ENCODE measurements at places on chromosomes 6 and 20.

- no peak for DNase-seq
Observed at GRCh38 chr6:38078671-38079070, 259.1 kb downstream of the ZFAND3 start.

DNA sequence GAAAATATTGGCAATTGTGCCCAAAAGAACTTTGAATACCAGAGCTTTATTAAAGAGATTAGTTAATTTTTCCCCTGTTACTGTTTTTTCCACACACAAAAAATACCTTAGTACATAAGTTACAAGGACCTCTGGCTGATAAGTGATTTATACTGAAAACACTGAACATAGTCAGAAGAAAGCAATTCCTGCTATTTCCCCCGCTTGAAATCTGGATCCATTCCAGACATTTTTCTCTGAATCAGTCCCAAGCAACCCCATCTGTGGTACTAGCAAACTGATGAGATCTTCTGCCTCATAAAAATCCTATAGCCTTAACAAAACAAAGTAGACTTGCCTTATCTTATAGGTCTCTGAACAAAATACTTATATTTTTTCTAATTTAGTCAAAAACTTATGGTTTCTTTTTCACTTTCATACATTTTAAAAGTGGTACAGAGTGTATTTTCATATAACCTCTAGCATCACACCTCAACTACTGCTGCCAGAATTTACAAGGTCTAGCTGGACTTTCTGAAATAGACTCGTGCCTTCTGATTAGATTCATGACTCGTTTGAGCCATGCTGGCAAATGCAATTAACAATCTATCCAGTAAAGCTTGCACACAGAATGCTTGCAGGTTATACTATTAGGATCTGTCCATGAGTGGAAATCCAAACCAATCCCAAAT, 111.9 kb downstream of the TBX18 start:
- DNase-seq, result peak; percentile 85

GRCh38 chr20:62739067-62739466, 30.4 kb downstream of the NTSR1 start:
- DNase-seq, result no peak

- DNase-seq, result no peak
Observed at GRCh38 chr6:169838346-169839028, 87.1 kb downstream of the ERMARD start.

GRCh38 chr6:156262014-156262413, 515.2 kb upstream of the ARID1B start:
- no peak for DNase-seq

DNA sequence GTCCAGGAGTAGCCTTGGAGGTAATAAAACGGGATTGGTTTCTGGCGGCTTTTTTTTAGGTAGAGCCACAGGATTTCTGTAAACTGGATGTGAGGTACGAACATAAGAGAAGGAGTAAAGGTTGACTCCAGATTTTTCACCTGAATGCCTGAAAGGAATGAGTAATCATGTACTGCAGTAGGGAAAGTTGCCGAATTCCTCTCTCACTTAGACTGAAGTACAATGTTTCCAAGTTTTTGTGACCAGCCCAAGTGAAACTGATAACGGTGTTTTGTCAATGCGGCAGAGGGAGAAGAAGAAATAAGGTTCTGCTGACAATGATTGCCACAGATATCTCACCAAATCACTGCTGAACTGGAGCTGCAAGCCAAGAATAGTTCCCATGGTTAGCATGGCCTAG, 75.0 kb downstream of the VTA1 start:
- DNase-seq, result no peak

DNA sequence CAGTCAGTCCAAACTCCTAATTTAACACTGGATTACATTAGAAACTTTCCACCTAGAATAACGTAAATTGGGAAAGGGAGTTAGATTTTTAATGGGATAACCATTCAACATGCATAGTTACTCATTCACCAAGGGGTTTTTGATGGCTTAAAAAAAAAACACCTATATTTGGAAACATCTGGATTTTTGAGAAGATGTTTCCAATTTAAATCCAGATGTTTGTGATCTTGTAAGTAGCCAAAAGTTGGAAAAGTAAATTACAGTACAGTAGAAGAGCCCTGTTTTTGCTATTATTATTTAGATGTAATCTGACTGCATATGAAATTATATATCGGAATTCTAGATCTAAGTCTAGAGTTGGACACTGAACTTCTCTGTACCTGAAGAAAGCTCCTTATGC, 478.2 kb downstream of the CD83 start:
- no peak for DNase-seq

DNA sequence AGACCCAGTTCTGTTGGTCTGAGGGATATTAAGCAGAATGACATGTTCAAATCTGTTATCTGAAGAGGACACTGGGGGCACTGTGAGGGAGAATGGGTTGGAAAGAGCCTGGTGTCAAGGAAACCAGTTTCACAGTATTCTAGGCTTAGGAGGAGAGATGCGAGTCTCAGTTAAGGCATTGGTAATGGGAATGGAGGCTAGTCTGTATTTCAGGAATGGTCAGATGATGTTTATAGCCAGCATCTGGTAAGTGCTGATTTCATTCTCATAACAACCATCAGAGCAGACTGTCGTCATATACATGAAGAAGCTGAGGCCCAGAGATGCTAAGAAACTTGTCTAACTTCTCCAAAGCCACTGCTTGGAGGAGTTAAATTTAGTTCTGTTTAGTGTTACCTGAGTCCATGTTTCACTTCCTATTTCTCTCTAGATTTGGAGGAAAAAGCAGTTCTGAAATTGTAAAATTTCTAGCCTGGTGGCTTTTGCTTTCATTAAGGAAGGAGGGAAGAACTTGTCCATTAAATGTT, 242.0 kb downstream of the ARID1B start:
- no peak for DNase-seq

DNA sequence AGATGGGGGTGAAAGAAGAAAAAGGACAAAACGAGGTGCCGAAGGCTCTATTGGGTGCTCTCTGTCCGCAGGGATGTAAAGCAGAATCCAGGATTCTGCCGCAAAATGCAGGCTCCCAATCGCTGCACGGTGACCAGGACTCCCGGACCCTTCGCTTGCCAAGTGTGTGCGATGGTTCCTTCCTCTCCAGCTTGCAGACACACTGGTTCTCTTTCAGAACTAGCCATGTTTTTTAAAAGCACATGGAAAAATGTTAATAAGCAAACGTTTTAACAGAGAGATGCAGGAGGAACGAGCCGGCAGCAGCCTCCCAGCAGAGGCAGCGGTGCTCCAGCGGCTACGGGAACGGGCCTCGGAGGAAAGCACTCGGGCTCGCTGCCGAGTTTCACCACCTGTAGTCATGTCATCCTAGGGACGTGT, 59.6 kb downstream of the ZNF831 start:
- no peak for DNase-seq

- no peak for DNase-seq
Observed at GRCh38 chr6:162032620-162033019, 694.9 kb downstream of the PRKN start.

- DNase-seq, result no peak
Observed at GRCh38 chr6:1767481-1768246, 157.9 kb downstream of the FOXC1 start.

DNA sequence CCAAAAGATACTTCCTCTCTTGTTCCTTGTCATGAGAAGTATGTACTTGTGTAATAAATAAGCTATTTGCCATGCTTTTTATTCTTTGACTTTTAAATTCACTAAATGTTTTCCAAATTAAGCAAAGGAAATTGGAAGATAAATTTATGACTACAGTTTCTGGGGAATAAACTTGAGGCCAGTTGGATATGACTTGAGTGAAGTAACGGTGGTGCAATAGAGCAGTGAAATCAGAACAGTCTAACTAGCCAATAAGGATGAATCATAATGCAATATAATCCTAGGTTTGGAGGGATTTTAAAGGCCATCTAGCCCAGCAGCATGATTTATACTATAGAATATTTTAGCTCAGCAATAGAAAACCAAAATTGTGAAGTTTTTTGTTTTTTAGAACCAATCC, 183.8 kb upstream of the TCF21 start:
- peak; percentile 62 for DNase-seq

GRCh38 chr20:7624886-7625285, 315.4 kb downstream of the HAO1 start:
- DNase-seq, result no peak

- DNase-seq, result no peak
Observed at GRCh38 chr20:7695051-7695495, 245.2 kb downstream of the HAO1 start.

DNA sequence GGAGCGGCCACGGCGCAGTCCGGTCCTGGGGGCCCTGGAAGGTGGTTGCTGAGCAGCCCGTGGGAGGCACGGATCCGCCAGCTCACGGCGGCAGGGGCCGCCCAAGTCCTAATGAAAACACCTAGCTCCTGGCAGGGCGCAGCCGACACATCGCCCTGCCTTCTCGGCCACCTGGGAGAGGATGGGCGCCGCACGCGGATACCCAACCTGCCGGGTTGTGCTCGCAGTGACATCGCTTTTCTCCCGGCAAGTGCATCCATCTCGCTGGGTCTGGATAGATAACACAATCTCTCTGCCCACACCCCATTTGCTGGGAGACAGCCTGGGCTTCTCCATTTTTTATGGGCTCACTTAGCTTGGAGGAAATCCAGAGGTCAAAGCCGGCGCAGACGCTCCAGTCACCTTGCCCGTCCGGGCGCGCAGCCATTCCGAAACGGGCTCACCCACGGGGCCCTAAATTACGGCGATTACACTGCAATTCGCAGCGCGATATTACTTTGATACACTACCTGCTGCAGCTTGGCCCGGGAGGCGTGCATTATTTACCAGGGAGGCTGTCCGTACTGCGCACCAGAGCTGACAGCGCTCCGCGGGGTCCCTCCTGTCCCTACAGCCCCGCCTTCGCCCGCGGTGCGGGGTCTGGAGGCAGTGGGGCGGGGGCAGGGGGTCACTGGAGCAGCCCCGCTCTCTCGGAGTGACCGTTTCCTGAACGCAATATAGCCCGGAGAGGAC, 36.2 kb upstream of the CCDC167 start:
- no peak for DNase-seq

GRCh38 chr6:166862287-166862977, 93.9 kb downstream of the RNASET2 start:
- DNase-seq, result no peak

DNA sequence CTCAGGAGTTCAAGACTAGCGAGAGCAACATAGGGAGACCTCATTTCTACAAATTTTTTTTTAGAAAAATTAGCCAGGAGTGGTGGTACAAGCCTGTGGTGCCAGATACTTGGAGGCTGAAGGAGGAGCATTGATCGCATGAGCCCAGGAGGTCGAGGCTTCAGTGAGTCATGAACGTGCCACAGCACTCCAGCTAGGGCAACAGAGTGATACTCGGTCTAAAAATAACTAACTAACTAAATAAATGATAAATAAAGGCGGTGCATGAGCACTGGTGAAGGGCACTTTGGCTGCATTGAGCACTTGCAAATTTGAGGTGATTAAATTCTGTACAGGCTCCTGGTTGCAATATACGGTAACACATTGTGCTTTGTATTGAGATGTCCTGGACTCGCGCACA, 13.5 kb downstream of the HLA-A start:
- no peak for DNase-seq

DNA sequence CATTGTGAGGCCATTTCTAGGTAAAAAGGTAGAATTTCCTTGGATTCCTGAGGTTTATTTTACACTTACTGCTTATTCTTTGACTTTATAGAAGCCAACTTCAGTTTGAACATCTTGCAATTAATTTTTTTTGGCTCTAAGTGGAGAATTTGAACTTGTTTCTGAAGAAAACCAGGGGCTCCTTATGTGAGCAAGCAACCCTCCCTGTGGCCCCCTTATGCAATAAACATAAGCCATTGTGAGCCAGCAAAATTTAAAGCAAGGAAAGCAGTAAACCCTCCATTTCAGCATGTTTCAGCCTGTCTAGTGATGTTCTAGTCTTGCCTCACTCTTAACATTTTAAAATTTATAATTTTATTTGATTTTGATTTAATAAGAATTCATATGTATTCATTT, 5.6 kb downstream of the HLA-F start:
- DNase-seq, result no peak

DNA sequence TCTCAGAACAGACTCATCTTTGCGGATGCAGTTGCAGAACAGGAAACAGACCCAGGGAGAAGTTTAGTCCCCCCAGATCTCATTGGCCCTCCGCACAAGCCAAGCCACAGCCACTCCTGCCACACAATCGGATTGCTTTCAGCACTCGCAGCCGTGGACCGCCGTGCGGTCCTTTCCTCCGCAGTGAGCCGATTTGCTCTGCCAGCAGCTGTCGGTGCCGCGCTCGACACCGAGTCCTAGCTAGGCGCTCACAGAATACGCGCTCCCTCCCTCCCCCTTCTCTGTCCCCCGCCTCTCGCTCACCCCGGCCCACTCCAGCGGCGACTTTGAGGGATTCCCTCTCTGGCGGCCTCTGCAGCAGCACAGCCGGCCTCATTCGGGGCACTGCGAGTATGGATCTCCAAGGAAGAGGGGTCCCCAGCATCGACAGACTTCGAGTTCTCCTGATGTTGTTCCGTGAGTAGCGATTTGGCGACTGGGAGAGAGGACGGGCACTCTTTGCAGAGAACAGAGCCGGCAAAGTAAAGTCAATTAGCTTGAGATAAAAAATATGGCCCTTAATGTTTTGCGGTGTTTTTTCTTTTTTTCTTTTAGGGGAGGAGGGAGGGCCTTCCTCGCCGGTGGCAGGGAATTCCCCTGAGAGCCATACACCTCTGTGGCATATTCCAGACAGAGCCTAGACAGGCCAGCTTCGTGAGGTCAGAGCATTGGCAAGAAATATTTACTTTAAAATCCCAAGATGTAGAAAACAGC, at the start of gene LAMP5:
LAMP5 (plus strand) TSS at position 130 of the 753 bp plus-strand sequence; CDS start at position 393, 263 bp downstream.
- DNase-seq, result no peak

GRCh38 chr6:46453216-46453615, 38.0 kb downstream of the RCAN2 start:
- DNase-seq, result peak; percentile 57

GRCh38 chr6:1079525-1079924, 232.4 kb upstream of the FOXQ1 start:
- DNase-seq, result no peak

DNA sequence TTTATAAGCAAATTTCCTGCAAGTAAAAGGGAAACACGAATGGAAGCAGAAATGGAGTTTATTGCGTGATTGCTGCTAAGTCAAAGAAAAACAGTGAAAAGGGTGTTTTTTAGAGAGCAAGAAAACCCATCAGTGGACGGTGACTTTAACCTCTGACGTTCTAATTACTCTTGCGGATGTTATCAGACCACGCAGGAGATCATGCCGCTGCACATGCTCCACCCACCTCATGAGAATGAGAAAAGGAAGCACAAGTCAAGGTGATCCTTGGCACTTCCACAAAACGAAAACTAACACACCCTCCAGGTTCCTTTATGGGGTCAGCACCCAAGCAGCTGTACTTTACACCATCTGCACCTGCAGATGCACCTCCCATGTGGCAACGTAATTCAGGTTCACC, 45.0 kb downstream of the LYRM4 start:
- no peak for DNase-seq

- peak; percentile 24 for DNase-seq
Observed at GRCh38 chr20:37821696-37822095, 81.2 kb upstream of the VSTM2L start.

Data from AG04449 (cell line).